CD4-positive, alpha-beta memory T cell (primary cell): ENCODE measurements at places on chromosomes 2 and 18.
A peak's percentile ranks its signal among the peaks of the same experiment; 100 is the strongest.

DNA sequence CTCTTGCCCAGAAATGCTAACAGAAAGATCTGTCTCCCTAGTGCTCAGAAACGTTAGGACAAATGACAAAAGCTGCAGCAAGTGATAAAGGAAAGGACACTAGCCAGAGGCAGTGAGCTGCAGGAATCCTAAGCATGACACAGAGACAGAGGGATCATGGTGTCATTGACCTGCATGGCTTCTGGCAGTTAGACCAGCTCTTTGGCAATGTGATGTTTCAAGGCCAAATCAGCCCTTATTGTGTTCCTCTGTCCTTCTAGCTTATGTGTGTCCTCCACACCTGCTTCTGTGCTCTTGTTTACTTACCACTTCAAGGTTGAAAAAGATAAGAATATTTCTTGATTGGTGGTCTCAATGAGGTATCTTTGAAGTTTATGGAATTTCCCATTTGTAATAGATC lies 120.8 kb downstream of the RHBDD1 start:
- DNase-seq, result no peak

GRCh38 chr18:71001597-71001996 lies 712.8 kb downstream of the SOCS6 start:
- DNase-seq, result no peak

DNA sequence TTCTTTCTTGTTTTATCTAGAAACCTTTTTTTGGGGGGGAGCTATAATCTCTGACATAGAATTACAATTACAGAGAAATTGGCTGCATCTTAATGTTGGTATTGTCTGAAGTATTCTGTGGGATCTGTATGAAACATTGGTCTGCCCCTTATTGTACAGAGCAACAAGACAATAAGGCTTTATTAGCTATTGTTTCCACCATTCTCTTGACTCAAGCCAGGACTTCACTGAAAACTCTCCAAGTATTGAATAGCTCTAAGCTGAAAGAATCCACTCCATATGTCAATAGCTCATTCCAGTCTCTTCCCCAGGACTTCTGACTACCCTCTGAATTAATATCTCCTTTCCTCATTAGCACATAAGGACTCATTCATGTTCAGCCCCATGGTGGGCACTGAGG lies 77.8 kb downstream of the RHBDD1 start:
- no peak for DNase-seq

DNA sequence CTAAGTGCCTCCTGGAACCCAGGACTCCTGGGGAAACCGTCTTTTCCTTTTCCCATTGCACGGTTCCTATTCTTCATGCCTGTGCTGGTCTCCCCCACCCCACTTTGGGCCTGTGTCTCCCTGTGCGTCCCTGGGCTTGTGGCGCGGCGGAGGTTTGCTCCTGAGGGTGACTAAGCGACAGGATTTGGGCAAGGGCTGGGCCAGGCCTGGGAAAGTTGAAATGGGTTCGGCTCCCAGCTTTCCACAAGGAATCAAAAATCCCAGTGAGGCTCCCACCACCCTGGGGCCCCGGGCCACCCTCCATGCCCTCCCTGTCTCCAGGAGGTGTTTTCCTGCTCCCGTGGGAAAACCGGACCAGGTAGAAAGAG lies 197.6 kb downstream of the NDUFA10 start:
- DNase-seq, result no peak

- no peak for DNase-seq
Observed at GRCh38 chr2:215775106-215775505, 238.2 kb downstream of the MREG start.

DNA sequence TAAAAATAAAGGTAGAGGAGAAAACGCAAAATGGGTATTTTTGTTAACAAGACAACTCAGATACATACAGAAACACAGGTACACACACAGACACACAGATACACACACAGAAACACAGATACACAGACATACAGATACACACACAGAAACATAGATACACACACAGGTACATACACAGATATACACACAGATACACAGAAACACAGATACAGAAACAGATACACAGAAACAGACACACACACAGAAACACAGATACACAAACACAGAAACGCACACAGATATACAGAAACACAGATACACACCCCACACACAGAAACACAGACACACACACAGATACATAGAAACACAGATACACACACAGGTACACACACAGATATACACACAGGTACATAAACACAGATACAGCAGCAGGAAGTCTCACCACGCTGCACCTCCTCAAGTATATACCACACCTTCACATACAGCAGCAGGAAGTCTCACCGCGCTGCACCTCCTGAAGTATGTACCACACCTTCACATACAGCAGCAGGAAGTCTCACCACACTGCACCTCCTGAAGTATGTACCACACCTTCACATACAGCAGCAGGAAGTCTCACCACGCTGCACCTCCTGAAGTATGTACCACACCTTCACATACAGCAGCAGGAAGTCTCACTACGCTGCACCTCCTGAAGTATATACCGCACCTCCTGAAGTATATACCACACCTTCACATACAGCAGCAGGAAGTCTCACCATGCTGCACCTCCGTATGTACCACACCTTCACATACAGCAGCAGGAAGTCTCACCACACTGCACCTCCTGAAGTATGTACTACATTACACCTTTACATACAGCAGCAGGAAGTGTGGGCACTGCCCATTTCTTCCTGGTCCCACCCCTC lies 250.5 kb downstream of the HDAC4 start:
- DNase-seq, result peak; percentile 71

DNA sequence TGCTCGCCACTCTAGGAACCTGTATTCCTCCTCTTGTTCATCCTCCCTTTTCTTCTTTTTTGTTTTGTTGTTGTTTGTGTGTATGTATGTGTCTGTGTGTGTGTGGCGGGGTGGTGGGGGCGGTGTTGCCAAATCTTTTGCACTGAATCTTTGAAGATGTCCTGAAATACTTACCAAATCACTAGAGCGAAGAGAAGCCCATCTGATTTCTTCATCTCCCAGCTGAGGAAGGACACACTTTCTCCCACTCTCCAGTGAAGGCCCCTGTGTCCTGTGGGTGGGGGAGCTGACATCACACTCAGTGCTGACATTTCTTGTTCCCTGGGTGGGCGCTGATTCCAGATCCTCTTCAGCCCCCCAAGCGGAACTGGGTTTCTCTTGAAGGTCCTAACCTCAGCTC lies 74.5 kb downstream of the NEDD4L start:
- no peak for DNase-seq

- no peak for DNase-seq
Observed at GRCh38 chr18:8778386-8778785, 73.0 kb downstream of the MTCL1 start.

DNA sequence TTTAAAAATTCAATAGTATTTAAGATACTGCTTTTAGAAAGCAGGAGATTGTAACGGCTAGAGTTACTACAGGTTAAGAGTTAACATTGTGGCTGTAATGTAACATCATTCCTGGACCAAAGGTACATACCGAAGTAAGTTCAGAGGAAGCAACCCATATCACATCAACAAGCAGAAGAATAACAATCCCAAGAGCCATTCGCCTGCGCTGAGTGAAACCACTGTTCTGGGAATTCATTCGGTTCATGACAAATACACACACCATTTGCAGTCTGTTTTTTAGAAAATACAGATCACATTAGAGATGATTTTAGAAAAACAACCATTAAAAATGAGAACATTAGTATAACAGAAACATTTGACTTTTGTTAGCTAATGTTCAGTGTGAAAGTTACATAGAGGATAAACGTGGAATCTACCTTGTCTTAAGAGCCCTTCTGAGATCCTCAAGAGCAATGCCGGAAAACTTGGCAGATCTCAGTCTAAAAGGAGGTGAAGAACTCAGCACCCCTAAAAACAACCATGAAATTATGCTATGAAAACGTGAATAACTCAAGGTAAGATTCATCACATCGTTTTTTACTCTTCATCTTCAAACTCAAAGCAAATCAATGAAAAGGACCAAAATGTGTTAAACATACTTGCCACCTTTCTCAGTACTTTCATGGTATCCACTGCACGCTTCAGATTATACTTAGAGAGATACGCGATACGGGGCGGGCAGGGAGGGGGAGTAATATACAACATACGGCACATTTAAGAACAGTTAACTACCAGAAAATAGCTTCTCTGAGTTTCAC lies 1.2 kb downstream of the SLC35F5 start:
- DNase-seq, result peak; percentile 9

DNA sequence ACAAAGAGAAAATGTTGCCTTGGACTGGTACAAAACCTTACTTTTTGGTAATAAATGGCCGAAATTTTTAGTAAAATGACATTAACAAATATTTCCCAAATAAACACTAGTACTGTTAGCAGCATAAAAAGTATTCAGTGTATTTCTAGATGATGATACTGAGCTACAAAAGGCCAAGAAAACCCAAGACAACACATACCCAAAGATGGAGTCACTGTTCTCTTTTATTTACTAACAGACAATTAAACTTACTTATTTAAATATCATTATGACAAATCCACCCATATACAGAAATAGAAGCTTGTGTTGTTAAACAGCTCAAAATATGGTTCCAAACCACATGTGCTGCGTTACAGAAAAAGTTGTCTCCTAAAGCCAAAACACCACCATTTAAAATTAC lies 239.9 kb downstream of the ZEB2 start:
- DNase-seq, result no peak

GRCh38 chr2:109554758-109555157 lies 59.0 kb downstream of the SEPTIN10 start:
- no peak for DNase-seq

DNA sequence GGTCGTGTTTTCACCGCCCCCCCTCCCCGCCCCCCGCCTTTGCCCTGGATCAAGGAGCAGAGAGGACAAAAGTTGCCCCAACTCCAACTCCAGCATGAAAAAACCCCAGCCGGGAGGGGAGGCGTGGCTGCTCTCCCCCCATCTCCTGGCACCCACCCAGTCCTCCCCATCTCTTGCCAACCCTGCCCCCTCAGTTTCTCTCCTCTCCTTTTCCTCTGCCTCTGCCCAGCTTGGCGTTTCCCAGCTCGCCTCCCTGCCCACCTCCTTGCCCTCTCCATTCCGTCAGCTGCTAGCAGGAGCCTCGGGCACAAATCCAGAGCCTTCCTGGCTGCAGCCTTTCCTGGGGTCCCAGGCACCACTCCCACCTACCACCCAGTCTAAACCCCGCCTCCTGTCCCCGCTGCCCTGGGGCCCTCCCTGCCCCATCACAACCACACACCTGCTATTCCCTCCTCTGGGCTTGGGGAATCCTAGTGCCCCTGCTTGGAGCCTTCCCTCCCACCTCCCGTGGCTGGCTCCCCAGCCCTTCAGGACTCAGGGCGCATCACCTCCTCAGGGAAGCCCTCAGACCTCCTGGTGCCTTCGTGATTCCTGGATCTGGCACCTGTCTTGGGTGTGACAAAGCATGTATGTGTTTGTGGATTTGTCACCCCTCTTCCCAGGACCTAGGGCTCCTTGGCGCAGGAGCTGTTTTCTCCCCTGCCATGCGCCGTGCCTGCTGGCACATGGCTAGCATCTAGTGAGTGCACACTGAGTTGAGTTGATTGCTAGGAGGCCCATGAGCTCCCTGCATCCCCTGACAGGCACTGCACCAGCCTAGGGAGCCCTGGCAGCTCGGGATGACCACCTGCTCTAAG lies 209.1 kb downstream of the TFCP2L1 start:
- no peak for DNase-seq

- DNase-seq, result no peak
Observed at GRCh38 chr2:199591826-199592225, 134.1 kb upstream of the SATB2 start.

GRCh38 chr2:205642599-205643356 lies 39.5 kb upstream of the NRP2 start:
- no peak for DNase-seq

- no peak for DNase-seq
Observed at GRCh38 chr2:118442996-118443553, 354.8 kb downstream of the INSIG2 start.

GRCh38 chr2:24766609-24767008 lies 26.6 kb downstream of the PTRHD1 start:
- no peak for DNase-seq

GRCh38 chr2:229901819-229902218 lies 20.0 kb downstream of the TRIP12 start:
- no peak for DNase-seq

- no peak for DNase-seq
Observed at GRCh38 chr18:42798606-42799170, 316.8 kb downstream of the RIT2 start.

DNA sequence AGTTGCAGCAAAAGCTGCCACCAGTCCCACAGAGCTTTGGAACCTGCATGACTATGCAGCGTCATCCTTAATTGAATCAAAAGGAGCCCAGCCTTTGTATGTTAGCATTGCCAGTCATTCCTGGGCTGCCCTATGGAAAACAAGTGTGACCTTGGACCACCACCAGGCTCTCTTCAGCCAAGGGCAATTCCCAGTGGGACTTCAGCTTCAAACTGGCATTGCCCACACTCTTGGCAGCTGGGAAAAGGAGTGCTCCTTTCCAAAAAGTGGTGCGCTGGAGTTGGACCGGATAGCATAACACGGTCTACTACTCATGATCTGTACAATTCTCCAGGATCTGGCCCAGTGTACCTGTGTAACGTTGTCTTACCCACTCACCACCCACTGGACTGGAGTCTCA lies 259.5 kb downstream of the MREG start:
- no peak for DNase-seq

- DNase-seq, result no peak
Observed at GRCh38 chr2:102686479-102687439, 67.4 kb downstream of the SLC9A2 start.
